ENCODE measurements at places on chromosomes 1 and 21.

GRCh38 chr1:30883389-30884172, 25.0 kb downstream of the SDC3 start:
- DNase-seq = no peak

DNA sequence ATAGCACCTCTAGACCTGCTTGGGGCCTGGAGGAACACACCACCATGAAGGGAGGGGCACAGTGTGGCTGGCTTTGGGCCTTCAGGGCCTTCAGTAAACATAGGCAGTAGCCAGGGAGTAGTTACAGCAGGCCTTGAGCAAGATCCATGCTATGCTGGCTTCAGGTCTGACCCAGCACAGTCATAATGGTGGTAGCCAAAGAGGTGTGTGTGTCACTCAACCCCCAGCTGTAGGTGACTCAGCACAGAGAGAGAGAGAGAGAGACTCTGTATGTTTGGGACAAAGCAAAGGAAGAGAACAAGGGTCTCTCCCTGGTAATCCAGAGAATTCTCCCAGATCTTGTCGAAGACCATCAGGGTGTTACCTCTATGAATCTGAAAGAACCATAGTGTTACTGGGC, 250.5 kb upstream of the PKN2 start:
- no peak for DNase-seq

DNA sequence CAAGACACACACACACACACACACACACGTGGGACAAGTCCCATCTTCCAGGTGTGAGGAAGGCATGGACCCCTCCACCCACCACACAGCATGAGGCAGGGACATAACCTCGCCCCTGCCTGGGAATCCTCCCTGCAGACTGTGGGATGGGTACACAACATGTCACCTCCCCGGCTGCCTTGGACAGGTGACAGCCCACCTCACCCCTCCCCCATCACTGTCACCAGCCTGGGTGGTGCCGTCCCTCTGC, 40.7 kb downstream of the AHDC1 start:
- DNase-seq = no peak

DNA sequence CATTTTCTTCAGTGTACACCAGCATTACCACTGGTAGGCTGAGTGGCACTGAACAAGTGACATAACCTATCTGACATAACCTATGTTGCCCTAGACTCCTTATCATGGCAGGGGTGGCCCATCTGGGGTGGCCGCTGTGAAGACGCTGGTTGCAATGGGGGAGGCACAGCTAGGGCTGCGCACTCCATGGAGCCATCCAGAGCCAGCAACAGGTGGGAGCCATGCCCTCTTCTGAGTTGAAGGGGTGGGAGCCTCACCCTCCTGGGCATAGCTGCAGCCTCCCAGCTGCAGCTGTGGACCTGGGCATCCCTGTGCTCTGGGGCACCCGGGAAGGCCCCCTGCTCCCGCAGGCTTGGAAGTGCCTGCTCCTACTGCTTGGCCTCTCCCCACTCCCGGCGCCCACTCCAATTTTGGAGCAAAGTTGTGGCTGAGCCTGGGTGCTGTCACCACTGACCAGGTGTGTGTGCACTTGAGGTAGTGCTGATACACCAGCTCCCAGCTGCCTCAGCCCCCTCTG, 52.4 kb upstream of the NTPCR start:
- no peak for DNase-seq

DNA sequence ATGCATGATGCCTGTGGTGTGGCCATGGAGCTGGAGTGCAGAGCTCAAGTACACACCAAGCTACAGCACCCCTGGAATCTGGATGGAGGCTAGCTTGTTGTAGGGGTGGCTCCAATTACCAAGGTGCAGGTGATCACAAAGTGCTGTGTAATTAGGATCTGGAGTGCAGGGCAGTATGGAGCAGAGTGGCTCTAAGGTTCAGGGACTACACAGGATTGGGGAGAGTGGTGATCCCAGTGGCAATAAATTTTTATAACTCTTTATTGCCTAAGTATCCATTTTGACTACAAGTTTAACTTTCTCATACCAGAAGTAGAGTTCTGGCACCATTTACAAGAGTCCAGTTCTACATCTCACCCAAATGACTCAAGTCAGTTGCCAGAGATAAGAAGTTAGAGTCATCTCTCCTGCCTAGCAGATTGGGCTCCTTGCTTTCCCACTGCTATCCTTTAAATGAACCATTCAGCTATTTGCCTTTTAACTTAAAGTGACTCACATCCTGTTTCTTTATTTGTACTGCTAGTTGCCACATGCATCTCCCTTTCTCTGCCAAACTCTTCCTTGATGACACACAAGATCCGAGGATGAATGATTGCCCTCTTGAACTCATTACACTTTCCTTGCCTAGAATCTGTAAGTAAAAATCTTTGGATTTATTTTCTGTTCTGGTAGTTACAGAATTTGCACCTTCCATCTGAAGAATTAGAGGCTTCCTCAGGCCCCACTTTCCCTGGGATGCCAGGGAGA, 427.2 kb downstream of the KCNT2 start:
- DNase-seq = no peak

GRCh38 chr1:64291931-64292330, 88.5 kb downstream of the UBE2U start:
- DNase-seq = no peak

Measured in GF-D8 (cell line).